Stimulated activated CD4-positive, alpha-beta T cell treated with anti-CD3 and anti-CD28 coated beads, TNF-alpha, amount 100 ng/mL, for 1 hour (primary cell): ENCODE measurements at places on chromosomes 6 and 20.

DNA sequence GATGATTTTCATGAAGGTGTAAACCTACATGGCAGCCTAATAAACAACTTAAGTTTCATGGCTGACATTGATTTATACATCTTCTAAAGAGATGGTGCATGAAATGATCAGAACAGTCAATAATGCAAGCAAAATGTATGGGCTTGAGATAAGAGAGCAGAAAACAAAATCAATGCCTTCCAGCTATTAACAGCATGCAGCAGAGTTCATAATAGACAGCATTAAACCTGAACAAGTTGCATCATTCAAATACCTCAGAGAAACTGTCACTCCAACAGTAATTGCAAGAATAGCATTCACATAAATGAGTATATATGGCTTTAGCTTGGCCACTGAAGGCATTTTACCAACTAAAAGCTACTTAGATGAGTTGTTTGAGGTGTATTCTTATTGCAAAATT lies 319.6 kb upstream of the ARID1B start:
- no peak for DNase-seq

DNA sequence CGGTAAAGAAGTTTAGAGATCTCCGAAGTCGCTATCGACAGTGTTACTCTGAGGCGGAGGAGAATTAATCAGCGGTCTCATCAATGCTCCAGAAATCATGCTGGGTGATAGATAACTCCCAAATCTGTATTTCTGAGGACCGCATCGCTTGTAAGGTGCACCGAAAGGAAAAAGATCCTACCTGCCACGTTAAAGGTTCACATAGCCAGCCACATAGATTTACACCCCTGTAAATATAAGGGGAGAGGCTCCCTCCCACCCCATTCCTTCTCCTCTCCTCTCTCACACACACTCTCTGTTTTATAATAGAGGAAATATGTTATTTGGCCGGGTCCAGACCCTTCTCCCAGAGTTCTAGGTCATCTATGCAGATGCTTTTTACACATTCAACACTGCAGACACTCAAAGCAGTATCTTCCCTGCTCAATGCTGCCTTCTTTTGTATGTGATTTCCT lies 620 bp upstream of the DEK start:
- no peak for DNase-seq

DNA sequence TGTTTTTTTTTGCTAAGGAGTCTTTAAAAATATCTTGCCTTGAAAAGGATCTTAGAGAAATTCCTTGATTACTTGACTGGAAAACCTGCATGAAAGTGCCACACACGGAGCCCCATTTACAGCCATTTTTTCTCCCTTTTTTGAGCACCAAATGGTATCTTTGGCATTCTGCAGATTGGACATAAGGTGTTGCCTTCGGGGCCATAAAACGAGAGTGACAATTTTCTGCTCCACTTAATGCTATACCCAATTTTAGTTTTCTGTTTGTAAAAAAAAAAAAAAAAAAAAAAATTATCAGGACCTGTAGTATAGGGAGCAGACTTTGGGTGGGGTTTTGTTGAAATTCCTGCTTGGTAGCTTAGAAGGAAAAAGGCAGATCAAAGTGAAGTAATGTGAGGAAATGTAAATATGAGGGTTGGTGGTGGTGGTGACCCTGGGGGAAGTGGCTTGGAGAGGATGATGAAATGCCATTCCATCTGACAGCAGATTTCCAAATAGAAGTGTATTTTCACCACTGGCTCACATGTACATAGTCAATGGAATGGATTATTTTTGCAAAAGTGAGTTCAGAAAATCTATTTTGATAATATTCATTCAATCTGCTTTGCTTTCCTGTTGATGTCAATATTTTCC lies 212.1 kb upstream of the SOX4 start:
- no peak for DNase-seq

GRCh38 chr6:3031857-3032640 lies 32.4 kb downstream of the NQO2 start:
- no peak for DNase-seq

DNA sequence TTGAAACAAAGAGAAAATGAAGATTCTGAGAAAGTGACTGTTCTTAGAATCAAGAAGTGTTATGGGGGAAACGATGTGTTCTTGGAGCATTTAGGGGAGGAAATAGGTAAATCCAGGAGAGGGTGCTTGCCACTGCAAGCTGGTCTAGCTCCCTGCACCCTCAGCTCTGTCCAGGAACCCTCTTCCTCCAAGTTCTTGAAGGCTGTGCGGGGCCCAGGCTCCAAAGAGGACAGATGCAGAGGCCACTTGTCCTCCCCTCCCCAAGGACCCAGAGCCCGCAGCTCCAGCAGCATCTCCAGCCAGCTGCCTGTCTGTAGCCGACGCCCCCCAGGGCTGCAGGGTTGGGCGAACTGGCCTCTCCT lies 87.9 kb downstream of the CDC5L start:
- DNase-seq, result no peak

DNA sequence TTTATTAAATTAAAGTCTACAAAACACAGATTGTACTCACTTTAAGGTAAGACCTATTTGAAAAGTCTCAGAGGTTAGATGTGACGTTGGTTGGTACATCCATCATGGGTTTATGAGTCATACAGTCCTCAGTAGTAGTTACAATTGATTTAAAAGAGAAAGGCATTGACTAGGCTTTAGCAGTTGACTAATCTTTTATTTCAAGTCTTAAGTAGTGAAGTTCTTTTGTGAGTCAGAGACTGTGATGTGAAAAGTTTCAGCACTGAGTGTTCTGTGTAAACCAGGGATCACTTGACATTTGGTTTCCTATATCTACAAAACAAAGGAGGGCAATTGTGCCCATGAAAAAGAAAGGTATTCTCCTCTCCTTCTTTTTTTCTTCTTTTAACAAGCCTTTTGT lies 221.3 kb downstream of the GRIK2 start:
- DNase-seq, result no peak
